Cardiac muscle cell (in vitro differentiated cells and primary cell): ENCODE measurements at places on chromosomes 11 and 22. TPM values are rescaled to one million over a fixed set of nuclear protein-coding genes. Genes with fewer than 3 reads are reported as not detected.

GRCh38 chr11:57868491-57868890, 106.9 kb downstream of the CTNND1 start:
- no peak for DNase-seq

- no peak for DNase-seq
These were observed 61.4 kb downstream of the SYT13 start for GRCh38 chr11:45224766-45225165.

- DNase-seq = no peak
These were observed 32.6 kb upstream of the GNAZ start for GRCh38 chr22:23037429-23038333.

TRPC6 gene
- polyA plus RNA-seq = not detected in 2 replicates

DNA sequence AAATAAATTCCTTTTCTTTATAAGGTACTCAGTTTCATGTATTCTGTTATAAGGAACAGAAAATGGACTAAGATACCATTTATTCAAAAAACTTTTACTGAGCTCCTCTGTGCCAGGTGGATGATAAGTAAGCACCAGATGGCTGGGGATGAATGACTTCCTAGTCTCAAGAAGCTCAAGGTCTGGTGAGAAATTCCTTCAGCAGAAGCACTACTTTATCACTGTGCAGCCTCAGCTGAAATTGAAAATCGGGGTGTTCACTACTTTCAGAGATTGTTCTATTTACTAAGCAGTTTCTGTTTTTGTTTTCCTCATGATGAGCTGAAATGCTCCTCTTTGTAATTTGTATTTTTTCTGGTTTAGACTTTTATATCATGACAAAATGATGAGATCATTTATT, 7.8 kb downstream of the LDHAL6A start:
- no peak for DNase-seq

RGL4 gene
- polyA plus RNA-seq = 1.0 and 1.5 TPM in 2 replicates

- DNase-seq = peak; percentile 3
These were observed 30.1 kb upstream of the FADD start for GRCh38 chr11:70173018-70173417.

- peak; percentile 25 for DNase-seq
These were observed 41.9 kb downstream of the KCNJ1 start for GRCh38 chr11:128825050-128825784.

DNA sequence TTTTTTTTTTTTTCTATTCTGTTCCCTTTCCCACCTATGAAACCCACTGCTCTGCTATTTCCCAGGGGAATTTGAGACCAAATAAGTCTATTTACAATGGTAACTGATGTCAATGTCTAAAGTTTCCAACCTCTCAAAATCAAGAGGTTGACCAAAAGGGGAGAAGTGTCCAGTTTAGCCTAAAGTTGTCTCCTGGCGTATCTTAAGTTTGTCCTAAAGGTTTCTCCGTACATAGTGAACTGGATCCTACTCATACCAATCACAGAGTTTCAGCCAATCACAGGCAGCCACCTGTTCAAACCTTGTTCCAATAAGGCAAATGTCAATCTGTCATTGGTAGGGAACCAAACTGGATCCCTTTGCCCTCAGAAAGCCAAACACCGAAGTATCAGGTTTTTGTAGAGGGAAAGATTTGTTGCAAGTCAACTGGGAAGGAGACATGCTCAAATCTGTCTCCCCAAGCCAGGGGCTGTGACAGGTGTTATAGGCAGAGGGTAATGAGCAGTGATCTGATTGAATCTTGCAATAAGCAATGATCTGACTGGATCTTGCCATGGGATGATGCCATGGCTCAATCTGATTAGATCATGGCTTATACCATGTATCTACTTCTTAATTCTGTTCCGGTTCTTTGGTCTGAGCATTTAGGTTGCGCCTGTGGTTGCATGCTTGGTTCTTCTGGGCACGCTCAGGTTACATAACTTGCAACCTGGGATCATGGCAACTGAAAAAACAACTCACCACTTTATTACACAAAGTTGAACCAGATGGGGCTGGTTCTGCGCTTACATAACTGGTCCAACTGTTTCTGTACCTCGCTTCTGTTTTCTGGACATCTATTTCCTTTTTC, 1.1 kb upstream of the VPS37C start:
- peak; percentile 24 for DNase-seq
